ENCODE measurements at places on chromosomes 1 and 21.

DNA sequence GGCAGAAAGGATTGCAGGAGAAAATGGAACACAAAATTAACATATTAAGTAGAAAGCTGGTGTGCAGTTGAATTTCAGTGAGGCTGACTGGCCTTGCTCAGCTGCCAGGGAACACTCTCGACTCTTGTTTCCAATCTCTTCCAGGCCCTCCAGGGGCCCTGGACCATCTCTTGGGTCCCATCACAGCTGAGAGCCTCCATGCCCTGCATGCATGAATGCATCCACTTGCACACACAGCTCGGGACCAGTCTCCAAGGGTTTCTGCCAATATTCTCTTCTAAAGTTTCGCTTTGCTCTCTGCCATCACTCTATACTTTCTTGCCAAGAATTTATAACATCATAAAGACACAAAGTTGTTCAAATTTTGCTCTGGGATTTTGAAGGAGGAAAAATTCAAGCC lies 200.3 kb downstream of the DSCAM start:
- peak; percentile 72 for DNase-seq

DNA sequence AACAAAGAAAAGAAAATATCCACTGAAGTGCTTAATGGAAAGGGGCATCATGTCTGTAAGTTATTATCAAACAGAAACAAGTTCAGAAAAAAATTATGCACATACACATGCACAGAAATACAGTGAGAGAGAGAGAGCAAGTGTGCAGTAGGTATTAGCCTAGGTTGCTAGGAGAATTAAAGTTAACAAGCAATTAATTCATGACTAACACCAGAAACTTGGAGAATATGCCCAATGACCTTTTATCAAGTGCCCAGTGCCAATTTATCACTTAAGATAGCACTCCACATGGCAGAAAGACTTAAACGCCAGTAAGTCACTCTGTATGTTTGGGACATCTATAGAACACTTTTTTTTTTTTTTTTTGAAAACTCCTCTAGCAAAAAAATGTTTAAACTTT lies 56.2 kb upstream of the SLC16A1 start:
- no peak for DNase-seq

DNA sequence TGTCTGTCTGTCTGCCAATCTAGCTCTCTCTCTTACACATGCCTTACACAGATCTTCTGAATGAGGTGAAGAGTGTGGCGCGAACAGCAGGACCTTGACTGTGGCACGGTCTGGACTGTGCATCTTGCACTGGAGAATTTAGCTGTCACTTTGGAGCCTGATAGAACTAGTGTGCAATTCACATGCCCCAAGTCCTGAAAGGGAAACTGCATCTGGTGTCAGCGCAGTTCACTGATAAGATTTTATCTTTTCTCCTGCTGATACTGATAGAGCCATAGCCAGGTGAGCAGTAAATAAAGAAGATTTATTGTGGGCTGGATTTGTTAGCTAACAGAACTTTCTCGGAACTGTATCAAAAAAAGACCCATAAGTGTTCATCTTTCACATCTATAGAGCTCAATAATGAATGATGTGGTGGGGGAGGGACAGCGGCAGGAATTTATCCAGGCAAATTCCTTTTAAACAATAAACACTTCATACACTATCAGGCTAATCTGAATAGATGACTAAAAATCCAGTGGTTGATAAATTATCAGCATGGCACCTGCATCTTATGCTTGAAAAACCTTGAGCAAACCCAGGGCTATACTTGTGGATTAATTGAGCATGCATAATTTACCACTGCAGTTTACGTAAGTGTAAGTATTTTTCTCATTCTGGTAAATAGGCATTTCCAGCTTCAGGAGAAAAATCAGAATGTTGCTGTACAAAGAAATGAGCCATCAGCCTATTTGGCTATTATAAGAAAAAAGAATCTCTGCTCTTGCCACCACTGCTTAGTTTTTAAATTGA lies 104.1 kb downstream of the NTNG1 start:
- no peak for DNase-seq

DNA sequence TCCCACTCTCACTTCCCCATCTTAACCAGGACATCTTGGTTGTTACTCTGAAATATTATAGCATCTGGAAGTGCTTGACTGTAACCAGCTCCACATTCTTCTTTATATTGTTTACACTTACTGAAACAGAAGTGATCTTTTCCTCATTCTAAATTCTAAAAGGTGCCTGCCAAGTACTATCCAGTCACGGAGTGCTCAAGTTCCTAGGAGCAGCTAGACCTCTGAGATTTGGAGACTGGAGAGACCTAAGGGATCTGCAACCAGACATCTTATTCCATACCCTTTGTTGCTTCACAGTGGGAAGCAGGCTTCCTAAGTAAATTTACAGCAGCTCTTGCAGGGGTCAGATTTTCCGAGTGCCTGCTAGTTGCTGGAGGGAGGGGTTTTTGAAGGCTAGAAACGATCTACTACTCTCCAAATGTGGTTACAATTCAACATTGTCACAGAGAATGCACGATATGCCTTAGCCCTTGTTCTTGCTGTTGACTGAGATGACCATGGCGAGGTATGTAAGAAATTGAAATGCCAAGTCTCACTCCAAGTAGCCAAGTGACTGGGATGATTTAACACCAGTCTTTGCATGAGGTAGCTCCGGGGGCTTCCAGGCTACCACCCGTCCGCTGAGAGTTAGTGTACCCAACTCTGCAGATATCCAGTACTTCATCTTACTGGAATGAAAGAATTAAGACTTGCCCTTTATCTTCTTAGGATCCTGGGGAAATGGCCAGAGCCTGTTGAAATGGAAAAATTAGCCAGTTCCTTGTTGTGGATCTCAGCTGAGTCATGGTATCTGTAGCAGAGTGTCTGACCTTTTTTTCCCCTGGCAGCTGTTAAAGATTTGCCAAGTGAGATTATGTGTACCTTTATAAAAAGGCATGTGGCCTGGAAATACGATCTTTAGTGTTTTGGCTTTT lies 150.8 kb downstream of the MAST2 start:
- no peak for DNase-seq

GRCh38 chr1:245961137-245961540 lies 545.9 kb downstream of the SMYD3 start:
- no peak for DNase-seq

DNA sequence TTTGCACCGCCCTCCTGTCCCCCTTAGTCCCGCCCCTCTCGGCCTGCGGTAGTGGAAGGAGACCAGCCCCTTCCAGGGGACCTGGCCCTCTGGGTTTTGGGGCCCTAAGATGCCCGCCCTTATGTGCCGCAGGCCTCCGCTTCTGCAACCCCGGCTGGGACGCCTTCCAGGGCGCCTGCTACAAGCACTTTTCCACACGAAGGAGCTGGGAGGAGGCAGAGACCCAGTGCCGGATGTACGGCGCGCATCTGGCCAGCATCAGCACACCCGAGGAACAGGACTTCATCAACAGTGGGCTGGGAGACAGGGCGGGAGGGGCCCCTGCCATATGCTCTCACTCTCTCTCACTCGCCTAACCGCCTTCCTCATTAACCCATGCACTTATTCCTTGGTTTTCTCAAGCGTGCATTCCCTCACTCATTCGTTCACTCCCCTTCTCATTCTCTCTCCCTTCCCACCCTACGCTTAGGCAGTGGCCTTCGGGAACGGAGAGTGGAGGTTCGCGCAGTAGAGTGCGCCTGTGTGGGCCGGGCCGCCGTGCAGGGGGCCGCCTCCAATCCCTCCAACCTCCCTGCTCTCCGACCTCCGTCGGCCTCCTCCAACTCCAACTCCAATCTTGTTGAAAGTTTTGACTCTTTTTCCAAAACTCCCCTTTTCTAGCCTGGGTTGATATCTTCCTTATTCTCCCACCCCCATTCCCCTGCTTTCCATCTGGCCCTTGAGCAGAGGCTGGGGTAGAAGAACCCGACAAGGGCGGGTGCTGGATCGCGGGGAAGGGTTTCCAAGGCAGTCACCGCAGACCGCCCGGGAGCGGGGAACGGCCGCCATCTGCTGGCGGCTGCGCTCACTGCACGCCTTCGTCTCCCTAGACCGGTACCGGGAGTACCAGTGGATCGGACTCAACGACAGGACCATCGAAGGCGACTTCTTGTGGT lies 15.2 kb downstream of the BCAN start:
- DNase-seq = no peak

- no peak for DNase-seq
These were observed 154.6 kb downstream of the ROR1 start for GRCh38 chr1:63928186-63929105.
